Left ventricle myocardium inferior (tissue), 1 donor: ENCODE measurements at places on chromosomes 5 and 9. TPM values are rescaled to one million over a fixed set of nuclear protein-coding genes. Genes with fewer than 3 reads are reported as not detected.

The CTNND2 gene
- 18.4 TPM for total RNA-seq

- DNase-seq: no peak
Observed at GRCh38 chr5:96930058-96930457, 5.8 kb upstream of the LNPEP start.

DNA sequence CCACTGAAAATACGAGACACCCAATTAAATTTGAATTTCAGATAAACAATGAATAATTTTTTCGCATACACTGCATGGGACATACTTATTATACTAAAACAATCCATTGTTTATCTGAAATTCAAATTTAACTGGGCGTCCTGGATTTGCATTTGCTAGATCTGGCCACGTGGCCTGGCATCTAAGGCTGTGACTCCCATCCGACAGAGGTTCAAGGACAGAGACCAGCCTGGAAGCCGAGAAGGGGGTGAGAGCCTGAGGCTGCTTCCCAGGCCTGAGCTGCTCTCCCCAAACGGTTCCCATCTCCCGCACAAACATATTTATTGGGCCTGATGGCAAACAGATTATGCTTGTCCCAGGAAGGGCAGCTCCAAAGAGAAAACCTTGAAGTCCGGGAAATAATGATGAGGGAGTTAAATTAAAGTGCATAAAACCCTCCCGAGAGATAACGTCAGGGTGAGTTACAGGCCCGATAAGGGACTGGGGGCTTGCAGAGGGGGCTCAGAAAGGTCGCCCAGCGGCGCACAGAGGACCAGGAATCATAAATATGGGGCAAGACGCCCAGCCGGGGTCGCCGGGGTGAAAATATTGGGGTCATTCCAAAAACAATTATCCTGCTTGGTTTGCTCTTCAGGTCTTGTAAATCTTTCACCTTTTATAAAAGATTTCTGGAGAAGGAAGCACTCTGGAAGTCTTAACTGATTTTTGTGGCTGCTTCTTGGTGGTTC lies 163.7 kb downstream of the GAPVD1 start:
- no peak for DNase-seq

DNA sequence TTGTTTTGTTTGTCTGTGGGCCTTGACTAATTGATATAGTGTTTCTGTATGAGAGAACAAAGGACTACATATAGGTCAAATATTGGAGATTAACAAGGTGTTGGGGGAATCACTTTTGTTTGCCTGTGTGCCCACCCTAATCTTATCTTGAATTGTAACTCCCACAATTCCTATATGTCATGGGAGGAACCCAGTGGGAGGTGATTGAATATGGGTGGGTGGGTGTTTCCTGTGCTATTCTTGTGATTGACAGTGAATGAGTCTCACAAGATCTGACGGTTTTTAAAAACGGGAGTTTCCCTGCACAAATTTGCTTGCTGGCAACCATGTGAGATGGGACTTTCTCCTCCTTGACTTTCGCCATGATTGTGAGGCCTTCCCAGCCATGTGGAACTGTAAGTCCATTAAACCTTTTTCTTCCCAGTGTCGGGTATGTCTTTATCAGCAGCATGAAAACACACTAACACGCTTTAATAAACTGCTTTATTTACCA lies 64.9 kb upstream of the HSPB3 start:
- no peak for DNase-seq

- DNase-seq: no peak
Observed at GRCh38 chr5:52977264-52977897, 11.8 kb upstream of the ITGA2 start.
